Naive B cell (primary cell): ENCODE measurements at places on chromosomes 16 and 17. TPM values are rescaled to one million over a fixed set of nuclear protein-coding genes. Genes with fewer than 3 reads are reported as not detected.

Gene WFIKKN1
- polyA plus RNA-seq, result not detected

- no peak for DNase-seq
Measured at GRCh38 chr17:27109346-27109745, 184.6 kb upstream of the WSB1 start.

Gene SOX15
- polyA plus RNA-seq, result not detected

Gene CACNG5
- polyA plus RNA-seq, result not detected

Gene KRT34
- not detected for polyA plus RNA-seq

Gene HP
- polyA plus RNA-seq, result not detected

Gene TBC1D3I
- polyA plus RNA-seq, result not detected

DNA sequence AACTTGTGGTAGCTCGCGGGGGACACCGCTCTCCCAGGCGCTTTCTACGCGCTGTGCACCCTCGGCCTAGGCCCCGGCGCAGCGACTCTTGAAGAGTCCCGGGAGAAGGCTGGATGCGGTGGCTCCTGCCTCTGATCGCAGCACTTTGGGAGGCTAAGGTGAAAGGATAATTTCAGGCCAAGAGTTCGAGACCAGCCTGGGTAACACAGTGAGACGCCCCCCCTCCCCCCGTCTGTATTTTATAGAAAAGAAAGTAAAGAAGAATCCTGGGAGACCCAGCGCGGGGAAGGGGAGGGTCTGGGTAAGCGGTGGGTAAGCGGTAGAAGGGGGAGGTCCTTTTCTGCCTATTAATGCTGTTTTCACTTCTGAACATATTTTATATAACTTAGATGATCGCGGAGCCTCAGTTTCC lies 486 bp upstream of the PLLP start:
- no peak for DNase-seq

GRCh38 chr17:33434841-33435240 lies 141.7 kb upstream of the ASIC2 start:
- no peak for DNase-seq

DNA sequence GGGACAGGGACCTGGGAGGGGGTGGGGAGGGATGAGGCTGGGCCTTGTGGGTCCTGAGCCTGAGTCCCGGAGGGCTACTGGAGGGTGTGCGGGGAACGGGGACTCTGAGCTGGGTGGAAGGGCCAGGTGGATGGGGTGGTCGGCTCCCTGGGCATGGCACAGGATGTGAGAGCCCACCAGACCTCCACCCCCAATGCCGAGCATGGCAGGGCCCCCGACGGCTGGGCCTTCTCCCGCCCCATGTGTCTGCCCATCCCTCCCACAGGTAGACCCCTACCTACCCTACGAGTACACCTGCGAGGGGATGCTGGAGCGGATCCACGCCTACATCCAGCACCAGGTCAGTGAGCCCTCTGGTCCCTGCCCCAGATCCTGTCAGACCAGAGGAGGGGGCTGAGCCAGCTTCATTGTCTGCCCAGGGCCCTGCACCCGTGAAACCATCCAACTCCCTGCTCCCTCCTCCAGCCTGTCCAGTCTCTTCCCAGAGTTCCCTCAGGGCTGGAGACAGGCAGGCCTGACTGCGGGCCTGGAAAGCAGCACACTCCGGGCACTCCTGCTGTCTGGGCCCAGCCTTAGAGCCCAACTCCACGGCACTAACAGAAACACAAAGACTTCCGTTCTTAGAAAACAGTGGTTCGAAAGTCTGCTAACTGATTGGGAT lies 78.0 kb downstream of the MGAT5B start:
- no peak for DNase-seq

DNA sequence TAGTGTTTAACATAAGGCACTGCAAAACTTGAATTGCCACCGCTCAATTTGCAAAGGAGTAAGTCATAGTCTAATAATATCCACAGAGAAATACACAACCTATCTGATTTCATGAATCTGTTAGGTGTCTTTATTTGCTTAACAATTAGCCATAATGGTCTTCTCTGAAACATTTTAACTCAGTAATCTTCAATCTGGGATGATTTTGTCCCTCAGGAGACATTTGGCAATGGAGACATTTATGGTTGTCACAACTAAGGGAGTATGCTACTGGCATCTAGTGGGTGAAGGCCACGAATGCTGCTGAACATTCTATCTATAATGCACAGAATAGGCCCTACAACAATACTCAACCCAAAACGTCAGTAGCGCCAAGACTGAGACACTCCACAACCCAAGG lies 4.3 kb downstream of the UBE2G1 start:
- no peak for DNase-seq

GRCh38 chr16:68227183-68227793 lies 8.6 kb downstream of the ESRP2 start:
- no peak for DNase-seq

DNA sequence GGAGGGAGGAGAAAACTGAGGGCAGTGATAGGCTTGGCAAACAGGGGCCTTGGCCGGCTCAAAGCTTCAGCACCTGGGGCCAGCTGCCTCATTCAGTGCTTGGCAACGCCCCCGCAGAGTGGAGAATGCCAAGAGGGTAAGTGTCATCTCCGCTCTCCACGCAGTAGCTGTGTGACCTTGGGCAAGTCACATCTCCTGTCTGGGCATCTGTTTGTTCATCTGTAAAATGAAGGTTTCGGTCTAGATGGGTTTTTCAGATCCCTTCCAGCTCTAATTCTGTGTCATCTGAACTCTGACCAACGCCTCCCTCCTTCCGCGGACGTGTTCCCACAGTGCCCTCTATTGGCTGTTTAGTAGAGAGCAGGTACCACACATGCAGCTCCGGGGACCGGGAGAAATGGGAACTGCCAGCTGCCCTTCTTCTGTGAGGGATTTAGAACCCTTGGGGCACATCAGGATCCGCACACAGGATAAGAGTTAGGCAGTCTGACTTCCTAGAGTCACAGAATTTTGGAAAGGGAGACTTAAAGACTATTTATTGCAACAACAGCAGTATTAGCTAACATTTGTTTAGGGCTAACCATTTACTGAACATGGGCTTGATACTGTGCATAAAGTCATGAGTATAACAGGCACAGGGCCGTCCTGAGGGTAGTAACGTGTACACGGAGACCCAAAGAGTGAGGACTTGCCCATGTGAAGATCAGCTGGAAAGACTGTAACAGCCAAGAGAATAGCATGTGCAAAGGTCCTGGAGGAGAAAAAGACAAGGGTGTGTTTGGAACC lies 26.8 kb downstream of the GP2 start:
- no peak for DNase-seq

DNA sequence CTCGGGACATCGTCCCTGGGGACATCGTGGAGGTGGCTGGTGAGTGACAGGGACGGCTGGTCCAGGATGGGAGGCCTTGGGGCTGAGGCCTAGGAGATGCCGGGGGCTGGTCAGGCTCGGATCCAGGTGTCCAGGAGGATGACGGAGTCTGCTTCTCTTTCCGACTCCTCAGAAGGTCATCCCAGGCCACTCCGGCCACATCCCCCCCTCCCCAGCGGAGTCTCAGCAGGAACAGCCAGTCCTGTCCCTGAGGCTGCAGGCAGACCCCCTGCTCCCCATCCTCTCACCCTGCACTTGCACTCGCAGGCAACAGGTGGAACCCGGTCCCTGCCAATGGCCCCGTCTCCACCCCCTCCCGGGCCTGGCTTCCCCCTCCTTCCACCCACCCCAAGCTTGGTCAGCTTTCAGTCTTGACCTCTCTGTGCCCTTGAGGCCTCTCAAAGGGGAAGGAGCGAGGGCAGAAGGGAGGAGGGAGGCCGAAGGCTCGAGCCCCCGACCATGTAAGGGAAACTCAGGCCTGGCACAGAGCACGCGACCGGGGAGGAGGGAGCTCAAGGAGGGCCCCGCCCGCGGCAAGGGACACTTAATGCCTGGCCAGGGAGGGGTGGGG lies 4.4 kb downstream of the ATP2A1 start:
- no peak for DNase-seq

DNA sequence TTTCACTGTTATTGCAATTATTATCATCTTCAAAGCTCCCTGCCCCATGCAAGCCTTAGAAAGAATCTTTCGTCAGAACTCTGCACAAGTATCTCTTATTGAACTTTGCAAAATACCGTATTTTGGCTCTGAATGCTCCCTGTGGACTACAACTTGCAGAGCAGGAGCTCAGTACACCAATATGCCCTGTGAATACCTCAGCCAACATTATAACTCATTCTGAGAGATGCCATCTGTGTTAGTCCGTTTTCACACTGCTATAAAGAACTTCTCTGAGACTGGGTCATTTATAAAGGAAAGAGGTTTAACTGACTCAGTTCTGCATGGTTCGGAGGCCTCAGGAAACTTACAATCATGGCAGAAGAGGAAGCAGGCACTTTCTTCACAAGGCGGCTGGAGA lies 87.2 kb upstream of the XYLT1 start:
- DNase-seq, result no peak

Gene MGAT5B
- not detected for polyA plus RNA-seq

DNA sequence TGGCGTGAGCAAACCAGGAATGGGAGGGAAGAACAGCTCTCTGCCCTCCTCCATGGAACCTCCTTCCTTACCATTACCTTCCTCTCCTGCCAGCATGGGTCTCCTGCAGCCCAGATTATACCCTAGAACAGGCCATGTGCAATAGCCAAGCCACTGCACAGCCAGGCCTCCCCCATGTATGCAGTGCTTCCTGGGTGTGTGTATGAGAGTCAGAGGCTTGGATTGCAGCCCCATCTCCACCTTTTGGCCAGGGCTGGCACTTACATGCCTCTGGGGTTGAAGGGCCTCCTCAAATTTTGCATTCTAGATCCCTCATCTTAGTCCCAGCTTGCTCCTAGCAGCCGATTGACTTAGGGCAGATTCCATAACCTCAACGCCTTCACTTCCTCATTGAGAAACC lies 133.7 kb downstream of the GSG1L start:
- DNase-seq, result no peak

DNA sequence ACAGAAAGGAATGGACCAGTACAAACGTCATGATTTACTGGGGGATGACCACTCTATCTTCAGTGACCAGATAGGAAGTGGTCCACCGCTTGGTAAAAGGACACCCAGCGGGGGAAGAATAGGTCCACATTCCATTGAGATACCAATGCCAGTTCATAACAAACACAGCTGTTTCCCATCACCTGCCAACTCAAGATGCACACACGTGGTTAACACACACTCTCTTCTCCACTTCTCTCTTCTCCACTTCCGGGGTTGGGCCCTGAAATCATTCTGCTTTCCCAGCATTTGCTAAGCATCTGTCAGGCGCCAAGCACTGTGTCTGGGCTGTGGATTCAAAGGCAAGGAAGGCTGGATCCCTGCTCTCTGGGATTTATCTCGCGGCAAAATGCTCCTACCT lies 175.5 kb downstream of the SLC39A11 start:
- DNase-seq, result no peak

GRCh38 chr16:49883076-49884014 lies 27.4 kb upstream of the ZNF423 start:
- no peak for DNase-seq
